Natural killer cell (primary cell): ENCODE measurements at places on chromosomes 12 and 14. TPM values are rescaled to one million over a fixed set of nuclear protein-coding genes. Genes with fewer than 3 reads are reported as not detected.

DNA sequence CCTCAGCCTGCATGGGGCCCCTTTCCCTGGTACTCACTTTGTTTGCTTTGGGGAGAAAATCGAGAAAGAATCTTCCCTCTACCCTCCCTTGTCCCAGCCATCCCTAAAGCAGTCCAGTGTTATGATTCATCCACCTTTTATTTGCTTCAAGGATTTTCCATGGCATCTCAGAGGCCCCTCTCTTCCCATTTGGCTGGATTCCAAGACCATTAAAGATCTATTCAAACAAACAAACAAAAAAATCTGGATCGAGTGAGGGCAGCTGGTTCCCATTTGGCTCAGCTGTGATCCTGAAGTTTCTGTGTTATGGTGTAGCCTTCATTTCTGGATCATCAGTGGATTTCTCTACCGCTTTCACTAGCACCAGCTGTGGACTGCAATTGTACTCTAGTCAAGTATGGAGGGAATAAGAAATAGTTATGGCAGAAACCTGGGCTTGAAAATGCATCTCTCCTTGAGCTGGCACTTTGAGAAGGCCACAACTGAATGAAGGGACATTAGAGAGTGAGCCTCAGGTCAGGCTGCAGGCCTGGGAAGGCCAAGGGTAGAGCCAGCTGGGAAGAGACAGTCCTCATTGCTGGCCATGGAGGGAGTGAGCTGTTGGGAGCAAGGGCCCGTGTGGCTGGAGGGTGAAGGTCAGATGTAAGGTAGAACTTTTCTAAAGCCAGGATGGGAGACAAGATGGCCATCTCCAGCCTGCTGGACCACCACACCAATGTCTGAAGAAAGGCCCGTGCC lies 13.7 kb downstream of the KRT71 start:
- no peaks in the 10 kb centered on the region for H3K27me3 ChIP-seq
- no peak for DNase-seq
- H3K4me3 ChIP-seq = no peak overlapping the region
- peaks cover 12% of the 10 kb centered on the region for H3K4me1 ChIP-seq

DNA sequence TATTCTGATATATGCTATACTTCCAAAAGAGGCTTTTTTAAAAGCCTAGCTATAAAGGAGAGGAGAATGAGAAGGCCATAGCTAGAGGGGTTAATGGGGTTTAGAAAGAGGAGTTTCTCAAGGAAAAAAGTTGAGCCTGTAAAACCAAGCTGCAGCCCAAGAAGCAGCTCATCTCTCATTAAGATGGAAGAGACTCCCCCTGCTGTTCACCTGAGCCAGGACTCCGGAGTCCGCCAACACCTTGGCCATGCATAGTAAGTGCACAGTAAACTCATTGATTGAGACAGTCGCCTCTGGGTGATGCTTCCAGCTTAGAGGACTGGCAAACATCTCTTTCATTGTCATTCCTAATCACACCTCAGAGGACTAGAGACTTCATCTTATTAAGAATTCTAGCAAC lies 46.2 kb downstream of the ANO2 start:
- no peaks in the 10 kb centered on the region for H3K4me1 ChIP-seq
- H3K27me3 ChIP-seq = no peaks in the 10 kb centered on the region
- H3K36me3 ChIP-seq = no peaks in the 10 kb centered on the region
- no peak overlapping the region for H3K4me3 ChIP-seq
- no peak for DNase-seq
- no peak overlapping the region for H3K27ac ChIP-seq

- no peaks in the 10 kb centered on the region for H3K4me1 ChIP-seq
- no peak overlapping the region for H3K27ac ChIP-seq
- DNase-seq = no peak
- H3K27me3 ChIP-seq = no peaks in the 10 kb centered on the region
- no peak overlapping the region for H3K4me3 ChIP-seq
Measured at GRCh38 chr12:2439332-2440100, 355.3 kb upstream of the FKBP4 start.

DNA sequence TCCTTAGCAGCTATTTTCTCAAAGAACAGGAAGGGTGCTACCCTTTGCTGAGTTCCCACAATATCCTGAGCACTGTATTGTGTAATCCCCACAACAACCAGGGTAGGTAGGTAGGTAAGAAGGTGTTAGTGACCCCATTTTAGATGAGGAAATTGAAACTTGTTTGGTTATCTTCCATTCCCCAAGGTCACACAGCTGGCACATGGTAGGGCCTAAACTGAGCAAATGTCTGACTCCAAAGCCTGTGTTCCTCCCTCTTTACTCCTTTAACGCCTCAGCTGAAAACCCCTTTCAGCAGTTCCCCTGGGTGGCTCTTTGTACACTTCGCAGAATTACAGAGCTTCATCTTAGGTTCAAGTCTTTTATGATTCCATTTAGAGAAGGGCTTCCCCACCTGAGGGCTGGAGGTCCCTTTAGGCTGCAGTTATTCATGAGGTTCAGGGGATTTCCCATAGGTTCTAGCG lies 26.5 kb upstream of the RIC8B start:
- no peak overlapping the region for H3K4me3 ChIP-seq
- peaks cover 19% of the 10 kb centered on the region for H3K4me1 ChIP-seq

GRCh38 chr12:55172686-55173085 lies 46.5 kb downstream of the OR9K2 start:
- no peak for DNase-seq

DNA sequence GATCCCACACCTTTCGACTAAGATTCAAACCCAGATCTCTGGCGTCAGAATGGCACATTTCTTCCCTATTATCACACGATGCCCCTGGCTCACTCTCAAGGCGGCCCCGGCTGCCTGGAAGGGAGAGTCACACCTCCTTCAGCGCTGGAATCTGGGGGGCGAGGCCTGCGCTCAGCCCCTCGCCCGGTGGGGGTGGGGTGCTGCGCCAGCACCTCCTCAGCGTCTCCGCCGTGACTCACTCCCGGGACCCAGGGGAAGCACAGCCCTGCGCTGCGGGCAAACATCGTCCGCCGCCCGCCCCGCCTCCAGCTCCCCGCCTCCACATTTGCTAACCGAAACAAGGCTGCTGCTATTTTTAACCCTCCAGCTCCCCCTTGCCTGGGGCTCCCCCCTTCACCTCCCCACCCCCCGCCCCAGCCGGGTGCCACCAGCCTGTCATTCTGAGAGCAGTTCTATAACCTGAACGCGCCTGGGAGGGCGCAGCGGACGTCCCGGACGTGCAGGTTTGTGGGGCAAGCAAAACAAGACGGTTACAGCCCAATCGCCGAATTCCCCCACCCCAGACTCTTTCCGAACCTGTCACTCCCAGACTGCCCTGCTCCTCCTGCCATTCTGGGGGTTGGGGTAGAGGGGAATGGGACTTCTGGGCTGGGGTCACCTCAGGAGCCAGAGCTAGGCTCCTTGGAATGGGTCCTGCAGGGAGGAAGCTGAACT lies 6.7 kb downstream of the HDAC7 start:
- peaks cover 98% of the 10 kb centered on the region for H3K4me1 ChIP-seq
- H3K4me3 ChIP-seq = peak overlapping the region; percentile 42
- H3K27ac ChIP-seq = peak overlapping the region; percentile 87
- peak; percentile 82 for DNase-seq
- H3K36me3 ChIP-seq = peaks cover 3% of the 10 kb centered on the region

- no peaks in the 10 kb centered on the region for H3K36me3 ChIP-seq
- H3K4me1 ChIP-seq = no peaks in the 10 kb centered on the region
- H3K4me3 ChIP-seq = no peak overlapping the region
- H3K27me3 ChIP-seq = no peaks in the 10 kb centered on the region
- H3K27ac ChIP-seq = no peak overlapping the region
- DNase-seq = no peak
Measured at GRCh38 chr12:102593134-102593533, 112.8 kb upstream of the IGF1 start.

GRCh38 chr12:43921666-43922337 lies 85.9 kb downstream of the TMEM117 start:
- no peaks in the 10 kb centered on the region for H3K27me3 ChIP-seq
- no peaks in the 10 kb centered on the region for H3K36me3 ChIP-seq
- no peak overlapping the region for H3K27ac ChIP-seq
- H3K4me3 ChIP-seq = no peak overlapping the region
- H3K4me1 ChIP-seq = no peaks in the 10 kb centered on the region
- DNase-seq = no peak

- H3K36me3 ChIP-seq = no peaks in the 10 kb centered on the region
- DNase-seq = no peak
- H3K27me3 ChIP-seq = no peaks in the 10 kb centered on the region
- H3K27ac ChIP-seq = no peak overlapping the region
- no peaks in the 10 kb centered on the region for H3K4me1 ChIP-seq
Measured at GRCh38 chr14:98374136-98374535, 897.9 kb downstream of the BCL11B start.

- H3K36me3 ChIP-seq = no peaks in the 10 kb centered on the region
- DNase-seq = no peak
- H3K27ac ChIP-seq = no peak overlapping the region
- no peak overlapping the region for H3K4me3 ChIP-seq
- no peaks in the 10 kb centered on the region for H3K27me3 ChIP-seq
Measured at GRCh38 chr12:2619136-2619535, 175.6 kb upstream of the FKBP4 start.

DNA sequence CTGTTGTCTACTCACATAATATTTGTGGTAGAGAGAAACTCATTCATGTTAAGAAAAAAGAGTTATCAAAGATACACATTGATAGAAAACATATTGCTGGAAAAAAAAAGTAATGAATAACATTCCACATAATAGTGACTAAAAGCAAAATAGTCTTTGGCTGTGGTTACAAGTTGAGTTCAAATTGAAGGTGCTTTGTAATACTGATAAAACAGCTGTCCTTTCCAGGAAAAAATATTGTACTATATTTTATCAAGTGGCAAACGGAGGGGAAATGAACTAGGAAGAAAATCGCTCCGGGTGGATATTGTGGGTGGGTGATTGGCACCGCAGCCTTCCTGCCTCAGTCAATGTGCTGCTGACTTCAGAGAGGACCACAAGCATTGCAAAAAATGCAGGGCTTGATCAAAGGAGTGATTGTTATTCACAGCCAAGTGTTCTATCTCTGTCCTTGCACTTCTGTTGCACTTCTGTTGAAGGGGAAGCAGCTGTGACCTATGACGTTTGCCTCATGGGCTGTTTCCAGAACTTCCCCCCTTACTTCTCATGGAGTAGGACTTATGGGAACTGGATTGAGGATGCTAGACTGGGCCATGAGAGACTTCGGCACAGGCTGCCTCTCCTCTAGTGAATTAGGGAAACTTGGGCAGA lies 114.4 kb downstream of the VRK1 start:
- H3K4me3 ChIP-seq = no peak overlapping the region
- no peak for DNase-seq
- no peaks in the 10 kb centered on the region for H3K4me1 ChIP-seq
- H3K27ac ChIP-seq = no peak overlapping the region

DNA sequence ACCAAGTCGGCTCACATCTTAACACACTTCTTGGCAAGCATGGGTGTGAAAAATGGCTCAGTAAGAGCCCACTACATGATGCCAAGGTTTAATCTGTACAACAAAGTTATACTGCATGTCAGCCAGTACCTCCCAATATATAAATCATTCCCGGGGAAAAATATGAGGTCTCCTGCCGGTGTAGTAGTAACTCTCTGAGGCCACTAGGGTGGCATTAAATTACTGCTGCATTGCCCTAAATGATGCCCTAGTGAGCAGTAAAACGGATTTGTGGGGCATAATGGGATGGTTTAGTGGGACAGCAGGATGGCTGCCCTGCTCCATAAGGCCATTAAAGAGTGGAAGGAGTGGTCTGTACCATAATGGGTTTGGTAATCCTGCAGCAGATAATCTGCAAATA lies 267.7 kb downstream of the MED13L start:
- H3K36me3 ChIP-seq = peaks cover 82% of the 10 kb centered on the region
- no peaks in the 10 kb centered on the region for H3K4me1 ChIP-seq
- no peak overlapping the region for H3K4me3 ChIP-seq
- H3K27me3 ChIP-seq = no peaks in the 10 kb centered on the region

GRCh38 chr14:20400589-20400964 lies 12.7 kb downstream of the TEP1 start:
- H3K4me1 ChIP-seq = no peaks in the 10 kb centered on the region
- no peak for DNase-seq
- no peak overlapping the region for H3K4me3 ChIP-seq
- no peaks in the 10 kb centered on the region for H3K27me3 ChIP-seq

DNA sequence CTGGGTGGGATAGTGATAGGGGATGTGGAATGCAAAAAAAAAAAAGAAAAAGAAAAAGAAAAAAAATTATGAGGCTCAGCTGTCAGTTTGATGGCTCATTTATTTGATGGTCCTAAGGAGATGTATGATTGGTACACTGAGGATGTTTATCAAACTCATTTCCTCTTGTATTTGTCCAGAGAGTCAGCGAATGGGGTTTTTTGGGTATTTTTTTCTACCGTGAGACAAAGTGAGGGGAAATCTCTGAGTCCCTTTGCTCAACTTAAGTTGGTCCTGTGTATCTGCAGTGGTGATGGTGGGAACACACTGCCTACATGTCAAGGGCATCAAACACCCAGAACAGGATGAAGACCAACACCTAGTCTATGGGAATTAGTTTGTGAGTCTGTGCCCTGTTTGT lies 176.9 kb upstream of the HIF1A start:
- peaks cover 59% of the 10 kb centered on the region for H3K4me1 ChIP-seq
- peak; percentile 36 for DNase-seq
- no peaks in the 10 kb centered on the region for H3K27me3 ChIP-seq
- peaks cover 13% of the 10 kb centered on the region for H3K36me3 ChIP-seq
- no peak overlapping the region for H3K27ac ChIP-seq

GRCh38 chr12:92275443-92276154 lies 130.0 kb upstream of the BTG1 start:
- no peak for DNase-seq
- no peak overlapping the region for H3K27ac ChIP-seq
- no peaks in the 10 kb centered on the region for H3K36me3 ChIP-seq
- no peaks in the 10 kb centered on the region for H3K4me1 ChIP-seq
- no peaks in the 10 kb centered on the region for H3K27me3 ChIP-seq

DNA sequence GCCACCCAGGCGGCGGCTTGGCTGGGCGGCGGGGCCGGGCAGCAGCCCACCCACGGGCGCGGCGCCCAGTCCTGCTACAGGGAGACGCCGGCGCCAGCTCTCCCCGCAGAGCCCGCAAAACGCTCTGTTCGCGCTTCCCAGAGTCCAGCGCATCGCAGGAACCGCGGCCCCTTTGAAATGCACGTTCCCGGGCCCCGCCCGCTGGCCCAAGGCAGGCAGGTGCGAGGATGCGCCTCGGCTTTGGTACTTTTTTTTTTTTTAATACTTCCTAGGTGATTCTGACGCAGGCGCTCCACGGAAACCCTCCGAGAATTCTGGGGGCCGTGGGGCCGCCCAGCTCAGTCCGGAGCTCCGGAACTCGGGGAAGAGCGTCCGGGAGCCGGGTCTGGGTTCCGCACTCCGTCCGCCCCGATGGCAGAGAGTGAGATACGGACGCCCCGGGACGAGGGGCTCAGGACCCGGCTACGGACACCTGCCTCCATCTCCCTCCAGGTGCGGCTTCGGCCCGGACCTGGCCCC lies 483 bp downstream of the POC1B start:
- H3K36me3 ChIP-seq = peaks cover 5% of the 10 kb centered on the region
- H3K4me3 ChIP-seq = peak overlapping the region; percentile 100
- peaks cover 25% of the 10 kb centered on the region for H3K4me1 ChIP-seq
- H3K27ac ChIP-seq = peak overlapping the region; percentile 96
- DNase-seq = peak; percentile 47
- H3K27me3 ChIP-seq = no peaks in the 10 kb centered on the region

The CLEC2B gene
- 158 TPM for total RNA-seq

The CFAP54 gene
- 1.2 TPM for total RNA-seq

The FGF6 gene
- not detected for total RNA-seq

The GALNT16 gene
- not detected for total RNA-seq

The IKBIP gene
- total RNA-seq = 4.6 TPM

The AQP2 gene
- not detected for total RNA-seq
